Natural killer cell treated with Interleukin-12 subunit alpha and Interleukin-12 subunit beta and Interleukin-15 and Interleukin-18, amount 100 ng/mL, for 72 hours (primary cell): ENCODE measurements at places on chromosomes 2 and 18. TPM values are rescaled to one million over a fixed set of nuclear protein-coding genes. Genes with fewer than 3 reads are reported as not detected.

GRCh38 chr2:200695601-200696000 lies 109.8 kb downstream of the AOX1 start:
- DNase-seq = no peak

GRCh38 chr2:170533156-170533555 lies 182.0 kb upstream of the SP5 start:
- no peak for DNase-seq

UGT1A10 gene
- total RNA-seq = not detected

- no peak for DNase-seq
Measured at GRCh38 chr2:239013678-239013976, 165.7 kb downstream of the TWIST2 start.

GRCh38 chr2:127187081-127187775 lies 32.9 kb downstream of the CYP27C1 start:
- no peak for DNase-seq
